ENCODE measurements at places on chromosomes 1 and 21. TPM values are rescaled to one million over a fixed set of nuclear protein-coding genes. Genes with fewer than 3 reads are reported as not detected.

RUNX3 gene
- total RNA-seq = 22.6 TPM

ZSWIM5 gene
- total RNA-seq = 1.1 TPM

AIM2 gene
- not detected for total RNA-seq

- no peak for DNase-seq
Observed at GRCh38 chr1:180720753-180721152, 88.9 kb downstream of the XPR1 start.

Measured in HCT116 (cell line).